ENCODE measurements at places on chromosomes 12 and 14. TPM values are rescaled to one million over a fixed set of nuclear protein-coding genes. Genes with fewer than 3 reads are reported as not detected.

GRCh38 chr14:95097385-95097784 is 59.9 kb downstream of the DICER1 start:
- DNase-seq, result no peak

DNA sequence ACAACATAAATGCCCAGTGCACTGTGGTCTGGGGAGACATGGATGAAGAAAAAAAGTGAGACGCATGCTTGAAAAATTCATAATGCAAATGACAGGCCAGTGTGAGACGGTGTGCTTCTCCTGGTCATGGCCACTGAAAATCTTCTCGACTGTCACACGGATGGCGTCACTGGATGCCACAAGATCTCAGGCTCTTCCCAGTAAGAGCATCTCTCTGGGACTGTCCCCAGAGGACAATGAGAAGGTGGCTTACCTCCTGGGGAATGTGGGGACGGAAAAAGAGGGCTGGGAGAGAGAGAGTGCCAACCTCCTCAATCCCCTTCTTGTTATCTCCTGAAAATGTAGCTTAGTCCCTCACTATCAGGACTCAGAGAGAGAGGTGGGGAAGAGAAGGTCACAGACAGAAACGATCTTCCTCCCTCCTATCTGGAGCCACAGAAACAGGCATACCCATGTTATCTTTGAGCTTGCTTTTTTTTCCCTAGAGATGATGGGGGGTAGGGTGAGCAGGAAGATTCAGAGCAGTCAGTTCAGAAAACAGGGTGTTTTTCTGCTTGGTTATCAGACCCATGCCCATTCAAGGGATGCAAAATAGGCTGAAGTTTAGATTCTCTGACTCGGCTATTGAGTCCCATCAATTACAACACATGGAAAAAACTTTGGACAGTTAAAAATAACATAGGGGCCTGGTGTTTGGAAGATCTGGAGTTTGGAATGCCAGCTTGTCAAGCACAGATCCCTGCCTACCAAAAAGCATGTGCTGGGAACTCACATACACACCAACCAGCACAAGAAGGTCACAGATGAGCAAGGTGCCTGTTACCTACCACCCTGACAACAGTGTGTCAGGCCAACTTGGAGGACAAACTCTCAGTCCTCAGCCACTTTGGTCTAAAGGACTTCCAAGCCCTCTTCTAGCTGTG is 24.2 kb downstream of the DPF3 start:
- no peak for DNase-seq

- DNase-seq, result no peak
Measured at GRCh38 chr14:31278883-31279282, 71.3 kb upstream of the HECTD1 start.

DNA sequence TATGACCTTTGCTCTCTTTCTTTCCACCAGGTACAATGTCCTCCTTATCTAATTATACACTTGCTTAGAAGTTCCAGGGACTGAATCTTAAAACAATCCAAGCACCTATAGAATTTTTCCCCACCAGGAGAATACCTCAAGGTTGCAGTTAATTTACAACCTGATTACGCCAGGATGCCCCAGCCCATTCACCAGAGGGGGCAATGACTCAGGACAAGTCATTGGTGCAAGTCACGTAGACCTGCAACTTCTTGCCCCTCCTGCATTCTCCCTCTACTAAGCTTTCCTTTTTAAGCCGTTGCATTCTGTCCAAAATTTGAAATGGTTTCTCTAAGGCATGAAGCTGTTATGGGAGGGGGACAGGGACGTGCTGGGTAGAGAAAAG is 111.1 kb upstream of the SCAF11 start:
- DNase-seq, result peak; percentile 48

- DNase-seq, result no peak
Measured at GRCh38 chr14:89401761-89402160, 15.3 kb downstream of the FOXN3 start.

DNA sequence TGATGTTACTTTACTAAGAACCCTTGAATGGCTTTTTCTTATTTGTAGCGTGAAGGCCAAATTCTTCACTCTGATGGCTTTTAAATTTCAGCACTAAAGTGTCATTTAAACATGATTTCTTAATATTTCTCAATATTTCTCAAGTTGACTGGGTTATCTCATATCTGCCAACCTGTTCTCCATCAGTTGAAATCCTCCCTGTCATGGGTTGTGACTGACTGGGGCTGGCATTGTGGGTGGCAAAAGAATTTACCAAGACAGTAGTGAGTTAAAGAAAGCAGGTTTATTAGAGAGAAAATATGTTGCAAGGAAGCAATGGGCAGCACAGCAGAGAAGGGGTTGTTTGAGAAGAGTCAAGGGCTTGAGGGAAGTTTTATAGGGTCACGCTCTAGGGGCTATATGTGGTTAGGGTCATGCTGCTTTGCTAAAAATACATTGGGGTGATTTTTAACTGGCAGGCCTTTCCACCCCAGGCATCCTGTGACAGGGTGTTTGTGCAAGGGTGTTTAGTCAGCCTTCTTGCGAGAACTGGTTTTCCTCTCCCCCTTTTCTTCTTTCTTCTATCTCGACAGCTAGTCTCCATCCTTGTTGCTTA is 232.8 kb upstream of the SEL1L start:
- no peak for DNase-seq

- DNase-seq, result no peak
Measured at GRCh38 chr12:23699031-23699430, 250.4 kb downstream of the SOX5 start.

DNA sequence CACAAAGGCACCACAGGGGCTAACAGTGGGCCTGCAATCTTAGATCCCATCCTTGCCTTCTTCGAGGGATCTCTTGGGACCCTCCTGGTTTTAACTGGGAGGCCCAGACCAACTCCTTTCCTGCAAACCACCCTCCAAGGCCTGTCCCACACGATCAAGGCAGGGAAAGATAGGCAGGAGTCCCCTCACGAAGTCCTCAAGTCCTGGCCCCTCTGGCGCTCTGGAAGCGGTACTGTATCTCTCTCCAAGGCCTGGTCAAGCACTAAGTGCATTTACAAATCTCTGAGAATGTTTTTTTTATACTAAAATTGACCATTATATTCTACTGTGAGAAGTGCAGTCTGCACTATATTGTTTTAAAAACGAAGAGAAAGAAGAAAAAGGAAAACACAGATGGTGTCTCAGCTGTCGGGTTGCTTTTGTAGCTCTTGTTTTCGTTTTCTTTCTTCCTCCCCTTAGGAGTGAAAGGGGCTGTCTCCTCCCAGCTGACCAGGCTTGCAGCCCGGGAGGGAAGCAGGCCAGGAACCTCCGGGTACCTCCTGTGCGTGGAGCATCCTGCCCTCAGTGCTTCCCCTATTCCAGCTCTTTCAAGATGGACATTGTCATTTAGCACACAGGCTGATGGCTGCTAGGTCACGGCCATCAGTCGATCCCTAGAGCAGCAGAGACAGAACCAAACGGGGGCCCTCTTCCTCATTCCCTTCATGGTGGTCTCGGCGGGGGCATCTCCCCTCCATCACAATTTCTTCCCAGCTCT is 56.7 kb downstream of the FAM222A start:
- no peak for DNase-seq

DNA sequence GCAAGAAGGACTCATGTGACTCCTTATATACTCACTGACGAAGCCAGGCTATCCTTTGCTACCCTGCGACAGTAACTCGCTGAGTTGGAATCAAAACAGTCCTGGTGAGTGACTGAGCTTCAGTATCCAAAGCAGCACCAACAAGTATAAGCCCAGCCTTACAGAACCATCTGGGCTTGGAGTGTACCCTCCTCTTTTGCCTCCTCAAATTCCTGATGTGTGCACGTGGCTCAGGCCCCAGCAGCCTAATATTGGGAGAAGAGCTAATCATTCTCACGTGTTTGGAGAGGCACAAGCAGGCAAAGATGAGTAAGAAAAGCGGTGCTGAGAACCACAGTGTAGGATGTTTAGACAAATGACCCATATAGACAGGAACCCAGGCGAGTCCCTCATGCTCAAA is 34.4 kb downstream of the PPTC7 start:
- DNase-seq, result no peak

DNA sequence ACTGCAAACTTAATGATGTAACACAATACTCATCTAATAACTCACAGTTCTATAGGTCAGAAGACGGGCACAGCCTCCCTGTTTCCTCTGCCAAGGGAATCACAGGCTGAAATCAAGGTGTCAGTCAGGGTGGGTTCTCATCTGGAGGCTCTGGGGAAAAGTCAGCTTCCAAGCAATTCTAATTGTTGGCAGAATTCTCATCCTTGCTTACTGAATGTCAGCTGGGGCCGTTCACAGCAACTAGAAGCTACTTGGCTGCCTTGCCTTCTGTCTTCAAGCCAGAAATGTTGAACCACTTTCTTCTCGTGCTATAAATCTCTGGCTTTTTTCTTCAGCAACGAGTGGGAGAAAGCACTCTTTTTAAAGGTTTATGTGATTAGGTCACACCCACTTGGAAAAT is 80.1 kb upstream of the PDZRN4 start:
- no peak for DNase-seq

- no peak for DNase-seq
Measured at GRCh38 chr12:115335594-115335993, 651.6 kb upstream of the TBX3 start.

DNA sequence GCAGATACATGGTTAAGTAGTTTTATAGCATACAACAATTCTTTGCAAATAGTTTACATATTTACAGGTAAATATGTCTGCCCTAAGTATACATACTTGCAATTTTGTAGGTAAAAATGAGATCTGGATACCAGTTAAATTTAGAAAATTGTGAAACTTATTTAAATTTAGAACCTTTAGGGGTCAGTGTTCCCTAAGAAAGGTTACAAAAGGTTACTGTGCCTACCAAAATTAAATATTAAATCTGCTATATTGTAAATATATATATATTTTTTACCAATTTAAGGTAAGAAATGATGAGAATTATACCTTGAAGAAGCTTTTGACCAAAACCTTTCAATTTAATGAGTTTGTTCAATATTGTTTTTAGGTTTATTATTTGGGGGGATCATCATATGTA is 54.0 kb downstream of the MIPOL1 start:
- no peak for DNase-seq

GRCh38 chr14:68507544-68508081 is 285.3 kb downstream of the ZFP36L1 start:
- DNase-seq, result no peak

The GPRC5D gene
- total RNA-seq, result not detected

The TNFRSF1A gene
- 111 TPM for total RNA-seq

The P2RX2 gene
- total RNA-seq, result not detected

The GALNT9 gene
- total RNA-seq, result 0.29 TPM

The PTPN6 gene
- not detected for total RNA-seq

The DAAM1 gene
- total RNA-seq, result 19.5 TPM

The CCDC38 gene
- not detected for total RNA-seq

All from Daoy (cell line).